ENCODE measurements at places on chromosomes 1 and 21.

DNA sequence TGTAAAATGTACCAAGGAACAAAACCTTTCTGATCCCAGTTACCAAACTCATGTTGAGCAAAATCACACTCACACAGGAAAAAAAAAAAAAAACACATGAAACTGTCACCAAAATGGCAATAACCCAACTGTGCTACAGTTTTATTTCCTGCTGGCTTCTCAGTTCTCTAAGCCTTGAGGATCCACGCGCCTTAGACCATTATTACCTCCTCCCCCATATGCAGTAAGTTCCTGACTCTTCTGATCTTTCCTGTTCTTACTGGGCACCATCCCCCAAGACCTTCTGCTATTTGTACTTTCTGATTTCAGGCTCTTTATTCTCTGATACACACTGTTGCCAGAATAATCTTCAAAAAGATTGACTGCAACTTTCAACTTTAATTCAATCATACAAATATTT lies 79.6 kb downstream of the SLC45A1 start:
- DNase-seq: peak; percentile 73

- no peak for DNase-seq
Observed at GRCh38 chr1:94000510-94001282, 91.5 kb upstream of the GCLM start.

- no peak for DNase-seq
Observed at GRCh38 chr1:55310505-55310971, 95.4 kb upstream of the USP24 start.

DNA sequence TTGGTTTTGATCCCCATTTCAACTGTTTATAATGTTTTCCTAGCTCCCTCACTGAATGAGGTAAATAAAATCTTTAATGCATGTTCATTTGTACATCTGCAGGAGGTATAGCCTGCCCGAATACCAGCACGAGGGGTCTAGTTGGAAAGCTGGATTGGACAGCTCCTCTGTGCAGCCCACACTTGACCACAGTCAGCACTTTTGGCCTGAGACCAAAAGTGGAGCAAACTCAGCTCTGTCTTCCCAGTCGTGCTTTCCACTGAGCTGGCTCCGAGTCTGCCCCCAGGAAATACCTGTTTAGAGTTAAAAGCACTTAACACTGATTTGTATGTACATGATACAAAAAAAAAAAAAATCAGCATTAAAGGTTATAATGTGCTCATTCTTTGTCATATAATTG lies 224.4 kb downstream of the DSCAM start:
- DNase-seq: peak; percentile 62

- DNase-seq: peak; percentile 85
Observed at GRCh38 chr1:39919545-39919944, 17.8 kb upstream of the MYCL start.

- DNase-seq: no peak
Observed at GRCh38 chr1:95994643-95995042, 726.9 kb upstream of the PTBP2 start.

DNA sequence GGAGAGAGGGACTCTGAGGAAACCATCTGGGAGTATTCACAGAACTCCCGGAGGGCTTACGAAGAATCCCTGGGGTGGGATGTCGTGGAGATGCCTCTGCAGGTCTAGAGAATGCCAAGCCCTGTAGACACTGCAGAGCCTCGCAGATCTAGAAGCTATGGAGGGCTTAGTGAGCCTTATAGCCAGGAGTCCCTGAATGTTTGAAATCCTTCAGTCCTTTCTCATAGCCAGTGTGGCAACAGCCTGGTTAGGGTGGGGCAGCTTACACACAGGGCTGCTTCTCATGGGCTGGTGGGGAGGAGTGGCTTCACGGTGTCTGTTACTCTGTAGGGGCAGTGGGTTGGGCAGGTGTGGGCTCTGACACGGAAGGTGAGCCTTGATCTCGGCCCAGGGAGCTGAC lies 44.2 kb upstream of the KDM4A start:
- DNase-seq: no peak

GRCh38 chr21:17682924-17683323 lies 70.2 kb upstream of the BTG3 start:
- no peak for DNase-seq

DNA sequence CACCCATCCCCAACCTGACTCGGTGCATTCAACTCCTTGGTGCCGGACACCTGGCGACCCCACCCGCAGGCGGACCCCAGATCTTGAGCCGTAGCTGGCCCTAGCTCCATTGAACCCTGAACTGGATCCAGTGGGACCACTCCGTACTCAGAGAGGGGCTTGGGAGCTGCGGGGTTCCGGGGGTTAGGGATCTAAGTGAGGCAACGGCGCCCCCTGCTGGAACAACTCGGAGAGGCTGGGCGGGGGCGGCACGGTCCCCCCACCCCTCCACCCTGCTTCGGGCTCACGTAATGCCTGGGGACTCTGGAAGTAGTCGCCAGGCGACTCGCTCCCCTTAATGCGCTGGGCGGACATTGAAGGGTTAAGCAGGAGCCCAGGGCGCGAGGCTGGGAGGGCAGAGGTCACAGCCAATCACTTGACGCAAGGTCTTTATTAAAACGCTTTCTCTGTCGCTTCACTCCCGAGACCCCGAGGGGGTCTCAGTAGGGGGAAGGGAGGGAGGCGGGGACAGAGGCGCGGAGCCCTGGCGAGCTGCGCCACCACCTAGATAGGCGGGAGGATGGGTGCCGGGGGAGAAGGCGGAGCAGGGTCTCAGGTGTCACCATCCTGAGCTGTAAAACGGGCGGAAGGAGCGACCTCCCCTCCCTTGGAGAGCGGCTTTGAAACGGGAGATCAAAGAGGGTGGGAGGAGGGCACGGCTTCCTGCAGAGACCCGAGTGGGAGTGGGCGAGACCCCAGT lies 704 bp upstream of the CRABP2 start:
- DNase-seq: peak; percentile 76

DNA sequence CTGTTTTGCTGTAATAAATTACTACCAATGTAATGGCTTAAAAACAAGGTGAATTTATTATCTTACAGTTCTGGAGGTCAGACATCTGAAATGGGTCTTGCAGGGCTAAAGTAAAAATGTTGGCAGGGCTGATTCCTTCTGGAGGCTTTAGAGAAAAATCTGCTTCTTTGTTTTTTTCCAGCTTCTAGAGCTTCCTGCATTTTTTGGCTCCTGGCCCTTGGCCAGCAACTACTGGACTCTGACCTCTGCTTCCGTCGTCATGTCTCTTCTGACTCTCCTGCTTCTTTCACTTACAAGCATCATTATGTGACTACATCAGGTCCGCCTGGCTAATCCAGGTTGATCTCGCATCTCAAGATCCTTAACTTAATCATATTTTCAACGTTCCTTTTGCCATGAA lies 350.9 kb downstream of the S1PR1 start:
- no peak for DNase-seq

DNA sequence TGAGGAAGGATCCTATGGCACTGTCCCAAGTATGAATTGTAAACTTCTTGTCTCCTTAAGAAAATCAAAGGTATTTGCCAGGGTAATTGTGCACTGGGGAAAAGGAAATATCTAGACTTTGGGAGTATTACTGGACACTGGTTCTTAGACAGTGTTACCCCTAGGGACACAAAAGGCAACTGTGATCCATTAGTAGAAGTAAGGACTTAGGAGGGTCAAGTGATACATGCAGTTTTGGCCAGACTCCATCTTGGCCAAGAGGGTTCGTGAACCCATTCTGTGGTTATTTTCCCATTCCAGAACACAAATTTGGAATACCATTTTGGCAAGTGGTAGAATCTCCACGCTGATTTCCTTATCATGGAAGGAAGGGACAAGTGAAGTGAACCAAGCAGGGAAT lies 98.1 kb downstream of the TM2D1 start:
- no peak for DNase-seq

DNA sequence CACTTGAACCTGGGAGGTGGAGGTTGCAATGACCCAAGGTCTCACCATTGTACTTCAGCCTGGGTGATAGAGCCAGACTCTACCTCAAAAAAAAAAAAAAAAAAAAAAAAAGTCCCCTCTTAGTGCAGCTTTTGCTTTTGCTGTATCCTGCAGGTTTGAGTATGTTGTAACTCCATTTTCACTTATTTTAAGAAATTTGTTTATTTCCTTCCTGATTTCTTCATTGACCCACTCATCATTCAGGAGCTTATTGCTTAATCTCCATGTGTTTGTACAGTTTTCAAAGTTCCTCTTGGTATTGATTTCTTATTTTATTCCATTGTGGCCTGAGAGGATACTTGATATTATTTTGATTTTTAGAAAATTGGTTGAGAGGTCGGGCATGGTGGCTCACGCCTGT lies 50.9 kb upstream of the AK4 start:
- DNase-seq: no peak

DNA sequence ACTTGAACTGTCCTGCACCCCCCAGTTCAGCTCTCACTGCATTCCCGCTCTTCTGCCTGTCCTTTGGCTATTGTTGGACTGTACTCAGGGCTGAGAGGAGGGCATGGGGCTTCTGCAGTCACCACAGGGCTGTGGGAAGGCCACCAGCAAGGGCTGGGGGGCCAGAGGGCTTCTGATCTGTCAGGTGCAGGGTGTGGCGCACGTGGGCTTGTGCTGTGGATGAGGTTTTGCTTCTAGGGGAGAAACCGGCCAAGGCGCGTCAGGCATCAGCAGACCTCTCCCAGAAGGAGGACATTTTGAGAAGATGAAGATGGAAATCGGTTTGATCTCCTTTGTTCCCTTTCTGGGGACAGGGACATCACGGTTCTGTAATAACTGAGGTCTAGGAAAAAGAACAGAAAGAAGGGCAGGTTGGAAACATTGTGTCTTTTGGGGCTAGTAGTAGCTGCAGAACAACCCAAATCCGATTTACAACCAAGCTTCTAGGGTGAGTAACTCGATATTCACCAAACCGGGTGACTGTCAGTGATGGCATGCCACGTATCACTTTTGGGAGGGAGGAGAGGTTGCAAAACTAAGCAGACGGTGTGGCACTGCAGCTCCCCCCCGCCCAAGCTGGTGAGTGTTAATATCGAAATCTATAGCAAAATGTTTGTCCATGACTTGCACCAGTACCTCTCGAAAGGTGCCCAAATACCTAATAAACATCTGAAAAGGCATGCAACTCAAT lies 40.9 kb downstream of the AGPAT3 start:
- no peak for DNase-seq

GRCh38 chr1:199151634-199152425 lies 513.0 kb downstream of the PTPRC start:
- DNase-seq: no peak

DNA sequence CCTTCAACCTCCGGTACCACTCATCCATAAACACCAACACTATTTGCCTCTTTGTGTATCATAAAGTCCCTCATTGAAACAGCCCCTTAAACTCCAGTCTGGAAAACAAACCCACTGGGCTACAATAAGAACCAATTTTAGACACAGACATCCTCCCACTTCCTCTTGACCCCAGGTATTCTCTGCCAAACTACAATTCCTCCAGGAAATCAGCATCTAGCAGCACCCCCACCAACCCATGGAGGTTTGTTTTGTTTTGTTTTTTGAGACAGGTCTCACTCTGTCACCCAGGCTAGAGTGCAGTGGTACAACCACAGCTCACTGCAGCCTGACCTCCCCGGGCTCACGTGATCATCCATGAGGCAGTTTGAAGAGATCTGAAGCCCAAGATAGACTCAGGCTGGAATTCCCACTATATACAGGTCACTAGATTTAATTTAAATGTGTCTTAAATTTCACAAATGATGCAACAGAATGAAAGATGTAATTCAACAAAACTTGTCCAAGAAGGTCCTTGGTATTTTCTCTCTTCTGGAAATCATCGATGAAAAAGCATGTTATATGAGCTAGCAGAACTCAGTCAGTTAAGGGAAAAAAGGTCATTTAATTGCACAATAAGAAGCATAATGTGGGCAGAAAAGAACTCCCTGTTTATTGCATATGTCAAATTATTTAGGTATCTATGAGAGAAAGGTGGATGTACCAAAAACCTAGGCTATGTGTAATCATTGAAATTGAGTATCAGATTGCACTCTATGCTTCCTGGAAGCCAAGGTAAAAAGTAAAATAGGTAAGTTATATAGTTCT lies 30.3 kb downstream of the TCP10L start:
- DNase-seq: no peak

DNA sequence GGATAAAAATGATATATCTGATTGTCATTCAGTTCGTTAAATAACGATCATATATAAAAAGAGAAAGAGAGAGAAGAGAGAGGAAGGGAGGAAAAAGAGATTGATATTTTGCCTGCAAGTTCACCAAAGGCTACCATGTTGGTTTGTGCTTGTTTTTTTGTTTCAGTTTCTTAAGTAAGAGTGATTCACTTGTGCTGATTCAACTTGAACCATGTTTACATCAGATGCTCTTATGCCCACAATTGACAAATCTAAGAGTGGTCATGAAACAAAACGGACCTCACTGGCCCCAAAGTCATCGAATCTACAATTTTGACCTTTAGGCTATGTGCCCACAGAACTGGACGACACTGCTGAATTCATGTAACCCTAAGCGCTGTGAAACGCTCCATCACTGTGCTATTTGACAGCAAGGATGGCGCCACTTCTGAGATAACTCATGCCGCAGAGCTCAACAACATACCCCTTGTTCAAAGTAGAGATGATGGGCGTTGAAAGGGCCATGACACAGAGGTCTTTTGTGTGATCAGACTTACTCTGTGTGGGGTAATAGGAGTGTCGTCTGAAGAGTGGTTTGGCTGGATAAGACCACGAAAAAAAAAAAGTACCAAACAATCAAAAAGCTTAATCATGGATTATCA lies 481.4 kb downstream of the SETD4 start:
- no peak for DNase-seq

DNA sequence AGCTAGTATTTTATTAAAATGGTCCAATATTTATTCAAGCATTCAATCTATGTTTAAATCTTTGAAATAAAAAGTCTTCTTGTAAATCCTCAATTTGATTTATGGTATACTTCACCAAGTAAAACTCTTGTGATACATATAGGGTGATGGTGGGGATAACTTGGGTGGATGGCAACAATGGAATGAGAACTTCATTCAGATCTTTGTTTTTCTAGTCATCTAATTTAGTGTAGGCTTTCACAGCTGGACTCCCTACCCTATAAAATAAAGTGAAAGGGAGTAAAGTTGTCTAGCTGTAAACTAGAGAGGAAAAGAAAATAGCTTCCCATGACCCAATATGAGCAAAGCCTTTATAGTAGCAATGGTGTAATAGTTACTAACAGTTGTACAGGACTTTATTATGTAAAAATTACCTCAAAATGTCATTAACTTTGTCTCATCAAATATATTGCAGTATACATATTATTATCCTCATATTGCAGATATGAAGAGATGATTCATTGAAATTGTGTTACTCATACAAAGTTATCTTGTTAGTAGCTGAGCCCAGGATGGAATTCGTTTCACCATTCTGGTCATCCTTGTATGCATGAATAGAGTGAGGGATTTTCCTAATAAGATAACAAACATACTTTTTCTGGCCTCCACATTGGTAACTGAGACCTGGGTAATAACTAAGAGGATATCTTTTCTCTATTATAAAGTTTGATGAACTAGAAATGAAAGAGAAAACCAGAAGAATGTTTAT lies 1377.7 kb upstream of the ADGRL4 start:
- no peak for DNase-seq

All from RPMI8226 (cell line).